Activated CD4-positive, alpha-beta T cell treated with anti-CD3 and anti-CD28 coated beads, Interleukin-2, amount 50 U/mL, for 48 hours (primary cell): ENCODE measurements at places on chromosomes 4 and X.

- DNase-seq: no peak
Observed at GRCh38 chr4:177016541-177017141, 223.9 kb upstream of the VEGFC start.

DNA sequence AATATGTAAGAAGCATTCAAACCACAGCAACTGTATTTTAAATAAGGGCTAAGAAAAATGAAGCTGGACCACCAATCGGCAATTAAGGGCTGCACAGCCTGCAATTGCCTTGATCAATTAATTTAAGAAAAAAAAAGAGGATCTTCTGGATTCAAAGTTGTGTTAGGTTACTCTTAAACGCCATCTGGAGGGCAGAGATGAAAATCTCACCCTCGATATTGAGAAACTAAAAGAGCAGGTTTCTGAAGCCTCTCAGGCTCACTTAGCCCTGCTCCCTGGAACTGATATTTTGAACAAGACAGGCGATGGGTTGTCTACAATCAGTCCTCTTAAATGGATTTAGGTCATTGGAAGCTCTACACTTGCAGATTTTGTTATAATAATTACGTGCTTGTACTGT lies 579.4 kb downstream of the GRXCR1 start:
- no peak for DNase-seq

DNA sequence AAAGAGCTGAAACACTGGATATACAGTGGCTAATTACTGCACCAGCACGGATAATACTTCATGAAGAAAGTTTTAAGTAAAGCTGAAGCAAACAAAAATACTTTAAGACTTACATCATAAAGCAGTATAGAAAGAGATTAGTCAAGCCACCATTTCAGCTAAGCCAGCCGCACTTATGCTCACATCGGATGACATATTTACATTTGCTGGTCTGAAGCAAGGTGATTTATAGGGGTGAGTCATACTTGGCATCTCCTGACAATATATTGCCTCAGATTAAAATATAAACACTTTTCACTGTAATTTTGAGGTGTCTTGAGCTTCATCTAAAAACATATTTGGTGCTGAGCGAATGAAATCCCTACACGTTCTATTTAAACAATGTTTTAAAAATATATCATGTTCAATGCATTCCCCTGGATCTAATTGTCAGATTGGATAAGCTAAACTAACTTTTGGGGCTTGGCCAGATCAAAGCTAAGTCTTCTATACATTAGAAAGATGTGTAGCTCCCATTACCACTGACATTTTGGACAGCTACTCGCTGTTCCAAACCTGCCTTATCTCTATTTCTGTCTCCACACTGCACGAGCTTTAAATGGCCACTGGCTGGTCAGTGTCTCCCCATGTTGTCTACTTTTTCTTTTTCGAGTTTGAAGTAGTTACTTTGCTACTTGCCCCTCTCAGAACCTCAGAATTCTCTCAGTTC lies 103.2 kb downstream of the VCX2 start:
- DNase-seq: no peak

DNA sequence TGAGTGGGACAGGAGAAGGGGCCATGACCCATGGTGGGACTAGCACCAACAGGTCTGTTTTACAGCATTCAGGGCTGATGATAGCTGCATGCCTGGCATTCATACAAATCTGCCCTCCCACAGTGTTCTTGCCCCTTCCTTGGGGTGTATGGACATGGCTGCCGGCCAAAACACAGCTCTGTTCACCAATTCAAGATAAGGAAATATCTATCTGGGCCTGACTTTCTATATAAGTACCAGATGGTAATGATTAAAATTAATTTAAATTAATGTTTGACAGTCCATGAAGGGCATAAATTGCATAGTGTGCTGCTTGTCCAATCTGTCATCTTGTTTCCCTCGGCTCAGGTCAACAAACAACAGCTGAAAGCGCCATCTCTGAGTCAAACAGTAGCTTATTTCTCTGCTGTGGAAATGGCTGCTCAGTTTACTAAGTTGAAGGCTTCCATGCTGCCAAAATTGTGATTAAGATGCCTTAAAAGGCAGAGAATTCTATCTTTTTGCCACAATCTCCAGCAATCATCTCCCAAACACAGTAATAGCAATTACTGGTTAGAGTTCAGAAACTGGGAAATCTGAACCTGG lies 67.0 kb upstream of the TSPAN7 start:
- no peak for DNase-seq

DNA sequence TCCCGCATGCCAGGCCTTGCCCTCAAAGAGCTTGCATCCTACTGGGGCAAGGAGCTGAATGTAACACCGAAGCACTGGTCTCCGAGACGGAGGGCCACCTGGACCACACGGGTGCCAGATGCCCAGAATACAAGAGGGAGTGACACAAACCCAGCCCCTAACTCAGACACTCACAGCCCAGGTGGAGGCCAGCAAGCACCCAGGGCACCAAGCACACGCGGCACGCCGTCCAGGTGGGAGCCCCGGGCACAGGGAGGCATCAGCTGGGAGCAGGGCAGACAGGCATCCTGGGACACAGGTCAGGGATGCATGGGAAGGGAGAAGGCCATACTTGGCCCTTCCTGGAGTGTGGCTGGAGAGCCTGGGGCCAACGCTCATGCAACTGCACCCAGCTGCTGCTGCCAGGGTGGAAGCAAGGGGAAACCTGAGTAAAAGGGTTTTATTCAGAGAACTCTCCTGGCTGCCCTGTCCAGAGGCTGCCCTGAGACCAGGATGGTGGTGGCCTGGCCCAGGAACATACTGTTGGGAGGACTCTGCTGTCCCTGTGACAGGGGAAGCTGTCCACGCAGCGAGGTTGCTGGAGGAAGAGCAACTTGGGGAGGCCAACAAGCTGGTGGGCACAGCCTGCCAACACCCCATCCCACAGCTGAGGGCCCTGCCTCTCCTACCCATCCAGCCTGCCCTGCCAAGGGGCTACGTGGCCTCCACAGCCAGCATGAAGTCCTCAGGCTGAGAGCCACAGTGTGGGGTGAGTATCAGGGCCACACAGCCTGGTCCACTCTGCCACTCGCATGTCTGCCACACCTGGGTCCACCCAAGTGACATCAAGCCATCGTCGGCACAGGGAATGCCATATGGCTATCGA lies 22.2 kb upstream of the PPP2R2C start:
- no peak for DNase-seq

DNA sequence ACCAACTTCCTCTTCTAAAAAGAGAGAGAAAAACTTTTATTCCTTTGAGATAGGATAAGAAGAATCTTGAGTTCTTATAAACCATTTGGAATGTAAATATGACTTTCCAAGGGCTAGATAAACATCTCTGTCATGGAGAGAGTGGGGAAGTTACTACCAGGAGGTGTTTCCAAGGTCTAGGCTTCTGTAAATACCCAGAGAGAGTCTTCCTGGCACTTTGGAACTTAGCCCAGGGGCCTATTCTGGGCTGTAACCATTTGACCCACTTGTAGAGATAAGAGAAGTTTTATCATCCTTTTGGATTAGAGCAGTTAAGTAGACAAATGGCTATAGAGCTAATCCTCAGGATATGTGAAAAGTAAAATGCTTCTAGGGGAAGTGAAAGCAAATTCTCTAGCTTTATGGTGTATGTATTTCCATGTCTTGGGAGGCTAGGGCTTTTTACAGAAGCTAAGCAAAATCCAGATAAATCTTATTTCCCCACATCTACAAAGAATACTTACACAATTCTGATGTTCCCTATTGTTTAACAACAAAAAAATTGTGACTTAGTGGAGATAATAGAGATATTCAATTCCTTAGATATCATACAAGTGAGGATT lies 51.1 kb downstream of the MCUB start:
- DNase-seq: no peak

DNA sequence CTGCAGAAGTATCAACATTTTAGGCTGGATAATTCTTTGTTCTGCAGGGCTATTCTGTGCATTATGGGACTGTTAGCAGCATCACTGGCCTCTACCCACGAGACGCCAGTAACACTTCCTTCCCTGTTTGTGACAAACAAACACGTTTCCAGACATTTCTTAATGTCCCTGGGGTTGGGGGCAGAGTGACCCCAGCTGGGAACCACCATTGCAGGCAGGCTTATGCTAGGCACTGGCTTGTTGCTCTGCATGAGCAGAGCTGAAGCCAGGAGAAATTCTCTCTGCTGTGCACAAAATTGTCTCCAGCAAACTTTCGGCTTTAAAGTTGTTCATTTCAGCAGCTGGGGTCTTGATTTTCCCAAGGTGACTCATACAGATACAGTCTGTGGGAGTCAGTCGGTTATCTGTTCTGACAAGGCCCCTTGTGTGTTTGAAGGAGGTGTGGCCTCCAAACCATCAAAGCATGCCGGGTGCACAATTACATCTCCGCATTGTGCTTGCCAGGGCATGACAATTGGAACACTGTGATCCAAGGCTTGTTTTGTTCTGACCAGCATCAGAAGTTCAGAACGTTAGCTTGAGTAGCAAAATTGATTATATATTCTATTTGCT lies 156.4 kb upstream of the BOD1L1 start:
- no peak for DNase-seq
